ENCODE measurements at places on chromosomes 12 and 14.

GRCh38 chr14:104642540-104642868 is 37.9 kb upstream of the TMEM179 start:
- no peak for DNase-seq

- no peak for DNase-seq
Observed at GRCh38 chr14:60277605-60278190, 28.7 kb downstream of the PPM1A start.

DNA sequence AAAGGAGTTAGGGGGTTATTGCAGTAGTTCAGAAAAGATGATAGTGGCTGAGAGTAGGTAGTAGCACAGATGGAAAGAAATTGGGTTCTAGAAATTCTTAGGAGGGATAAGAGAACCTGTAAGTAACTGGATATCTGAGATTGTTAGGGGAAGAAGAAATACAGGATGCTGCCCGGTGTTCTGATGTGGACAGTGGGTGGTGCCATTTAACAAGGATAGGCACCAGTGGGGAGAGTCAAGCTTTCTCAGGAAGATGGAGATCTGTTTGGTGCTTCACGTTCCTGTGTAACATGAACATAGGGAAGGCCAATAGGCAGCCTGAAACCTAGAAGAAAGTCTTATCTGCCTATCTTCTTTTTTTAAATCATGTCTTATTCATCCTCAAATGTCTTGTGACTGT is 245.9 kb downstream of the NPAS3 start:
- no peak for DNase-seq

GRCh38 chr12:113173081-113173698 is 12.1 kb downstream of the DDX54 start:
- DNase-seq: no peak

- no peak for DNase-seq
Observed at GRCh38 chr12:124795081-124795948, 68.3 kb downstream of the SCARB1 start.

DNA sequence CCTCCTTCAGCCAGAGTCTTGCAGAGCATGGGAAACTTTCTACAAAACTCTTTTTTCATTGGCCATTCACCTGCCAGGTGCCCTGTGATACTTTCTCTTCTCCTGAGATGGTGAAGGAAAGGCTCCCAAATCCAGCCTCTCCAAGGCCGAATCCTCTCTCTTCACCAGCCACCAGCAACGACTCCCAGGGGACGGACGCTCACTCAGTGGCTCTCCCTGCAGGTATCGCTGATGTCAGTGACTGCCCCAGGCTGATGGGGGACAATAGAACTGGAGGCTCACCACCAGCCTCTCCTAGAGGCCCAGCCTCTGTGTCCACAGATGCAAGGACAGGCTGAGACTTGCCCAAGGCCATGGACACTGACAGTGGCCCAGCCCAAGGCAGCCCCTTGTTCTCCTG is 204.1 kb downstream of the BCL11B start:
- DNase-seq: no peak

GRCh38 chr14:102000902-102001301 is 36.5 kb downstream of the DYNC1H1 start:
- DNase-seq: no peak

GRCh38 chr14:60482743-60483142 is 3.1 kb downstream of the C14orf39 start:
- no peak for DNase-seq

DNA sequence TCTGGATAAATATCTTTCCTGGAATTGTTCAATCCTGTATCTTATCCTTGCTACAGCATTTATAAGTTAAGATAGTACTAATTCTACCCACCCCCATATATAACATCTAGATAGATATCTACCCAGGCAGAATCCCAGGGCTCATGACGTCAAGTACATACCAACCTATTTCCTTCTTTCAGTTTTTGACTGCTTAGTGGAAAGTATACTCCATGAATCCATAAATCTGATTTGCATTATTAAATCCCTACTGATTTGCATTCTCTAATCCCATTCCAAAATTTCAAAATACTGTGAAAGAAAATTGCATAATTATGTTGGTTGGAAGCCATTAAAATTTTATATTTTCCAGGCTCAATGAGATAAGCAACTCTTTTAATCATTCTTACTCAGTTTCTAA is 111.7 kb downstream of the KITLG start:
- DNase-seq: no peak

GRCh38 chr14:53010193-53011040 is 59.6 kb upstream of the FERMT2 start:
- peak; percentile 35 for DNase-seq

DNA sequence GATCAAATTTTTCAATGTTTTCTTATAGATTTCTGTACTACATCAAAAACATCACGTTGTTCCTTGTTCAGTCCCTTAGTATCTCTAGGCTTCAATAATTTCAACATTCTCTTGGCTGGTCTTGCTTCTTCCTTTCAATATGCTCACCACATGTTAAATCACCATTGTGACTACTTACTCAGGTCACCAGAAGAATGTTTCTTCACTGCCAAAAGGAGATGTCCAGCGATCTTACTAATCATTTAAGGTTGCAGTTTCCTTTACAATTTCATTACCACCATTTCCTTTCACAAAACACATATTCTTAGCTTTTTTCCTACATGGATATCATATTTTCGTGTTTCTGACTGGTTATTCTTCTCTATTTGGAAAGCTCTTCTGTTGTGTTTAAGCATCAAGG is 363.8 kb downstream of the NAV3 start:
- DNase-seq: peak; percentile 79

DNA sequence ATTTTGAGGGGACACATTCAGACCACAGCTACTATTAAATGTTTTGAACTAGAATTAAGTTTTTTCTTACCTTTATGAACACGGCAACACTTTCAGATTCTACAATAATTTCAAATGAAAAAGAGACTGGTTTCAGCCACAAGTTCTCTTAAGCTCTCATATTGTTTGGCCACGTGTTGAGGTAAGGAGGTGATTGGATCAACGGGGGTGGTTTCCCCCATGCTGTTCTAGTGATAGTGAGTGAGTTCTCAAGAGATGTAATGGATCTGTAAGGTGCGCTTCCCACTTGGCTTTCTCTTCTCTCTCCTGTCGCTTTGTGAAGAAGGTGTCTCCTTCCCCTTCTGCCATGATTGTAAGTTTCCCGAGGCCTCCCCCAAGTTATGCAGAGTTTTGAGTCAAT is 48.9 kb upstream of the DYRK2 start:
- no peak for DNase-seq

GRCh38 chr12:118065380-118065779 is 4.4 kb upstream of the WSB2 start:
- DNase-seq: no peak

DNA sequence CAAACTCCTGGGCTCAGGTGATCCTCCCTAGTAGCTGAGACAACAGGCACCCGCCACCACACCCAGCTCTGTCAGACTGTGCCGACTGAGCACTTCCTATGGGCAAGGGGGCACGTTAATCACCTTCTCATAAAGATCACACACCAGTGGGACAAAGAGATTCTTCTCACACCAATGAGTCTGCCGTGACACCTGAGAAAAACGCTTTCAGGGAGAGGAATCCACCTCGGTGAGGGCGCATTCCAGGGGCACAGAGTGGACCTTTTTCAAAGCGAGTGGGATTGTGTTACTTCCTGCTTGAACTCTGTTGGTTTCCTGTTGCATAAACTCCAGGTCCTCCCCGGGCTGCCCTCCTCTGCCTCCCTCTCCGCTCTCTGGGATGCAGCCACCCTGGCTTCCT is 17.5 kb upstream of the SCARB1 start:
- DNase-seq: no peak

DNA sequence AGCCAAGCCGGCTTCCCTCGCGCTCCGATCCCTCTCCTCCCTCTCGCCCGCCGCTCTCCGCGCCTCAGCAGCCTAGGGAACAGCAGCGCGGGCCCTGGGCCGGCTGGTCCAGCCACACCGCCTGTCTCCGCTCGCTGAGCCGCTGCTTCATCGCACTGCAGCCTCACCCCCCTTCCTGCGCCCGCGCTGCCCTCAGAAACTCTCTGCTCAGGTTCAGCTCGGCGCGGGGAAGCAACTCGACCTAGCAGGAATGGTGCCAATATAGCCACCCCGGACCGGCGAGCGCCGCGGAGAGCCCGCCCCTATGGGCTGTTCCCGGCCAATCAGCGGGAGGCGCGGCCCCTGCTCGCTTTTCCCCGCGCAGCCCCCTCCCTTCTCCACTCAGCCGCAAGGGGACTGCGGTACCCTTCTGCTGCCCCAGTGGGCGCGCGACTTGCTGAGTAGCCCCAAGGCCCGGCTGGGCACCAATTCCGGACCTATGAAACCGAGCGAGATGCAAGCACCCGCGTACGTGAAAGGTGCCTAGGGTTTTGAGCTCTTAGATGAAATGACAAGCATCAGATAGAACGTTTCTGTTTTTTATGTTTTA is at the start of gene ADAMTS20:
TSS of gene ADAMTS20 (minus strand) at position 233 of the 589 bp plus-strand sequence. CDS start 282 bp downstream, outside the sequence.
- peak; percentile 66 for DNase-seq

- peak; percentile 38 for DNase-seq
Observed at GRCh38 chr12:94649349-94650142, 811 bp downstream of the TMCC3 start.

DNA sequence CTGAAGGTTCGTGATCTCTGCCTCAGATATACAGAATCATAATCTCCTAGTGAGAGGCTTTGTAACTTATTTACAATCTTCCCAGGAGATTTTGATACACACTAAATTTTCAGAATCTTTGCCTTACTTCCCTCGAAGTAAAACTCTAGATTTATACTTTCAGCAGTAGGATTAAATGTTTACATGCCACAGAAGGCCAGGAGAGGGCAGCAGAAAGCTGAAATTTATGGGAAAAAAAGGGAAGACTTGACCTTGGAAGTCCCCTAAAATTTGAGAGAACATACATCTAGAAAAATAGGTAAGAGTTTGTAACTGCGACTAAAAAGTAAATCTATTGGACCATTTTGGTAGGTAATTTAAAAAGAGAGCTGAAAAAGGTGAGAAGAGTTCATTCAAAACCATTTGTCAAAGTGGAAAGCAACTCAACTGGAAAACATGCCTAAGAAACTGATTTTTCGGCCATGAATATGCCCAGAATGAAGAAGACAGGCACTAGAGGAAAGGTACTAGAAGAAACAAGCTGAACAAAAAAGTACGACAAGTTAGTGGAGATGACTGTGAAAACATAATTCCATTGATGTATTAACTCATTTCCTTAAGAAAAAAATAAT is 242.0 kb upstream of the MDGA2 start:
- peak; percentile 44 for DNase-seq

- DNase-seq: no peak
Observed at GRCh38 chr12:2431810-2432209, 363.0 kb upstream of the FKBP4 start.

DNA sequence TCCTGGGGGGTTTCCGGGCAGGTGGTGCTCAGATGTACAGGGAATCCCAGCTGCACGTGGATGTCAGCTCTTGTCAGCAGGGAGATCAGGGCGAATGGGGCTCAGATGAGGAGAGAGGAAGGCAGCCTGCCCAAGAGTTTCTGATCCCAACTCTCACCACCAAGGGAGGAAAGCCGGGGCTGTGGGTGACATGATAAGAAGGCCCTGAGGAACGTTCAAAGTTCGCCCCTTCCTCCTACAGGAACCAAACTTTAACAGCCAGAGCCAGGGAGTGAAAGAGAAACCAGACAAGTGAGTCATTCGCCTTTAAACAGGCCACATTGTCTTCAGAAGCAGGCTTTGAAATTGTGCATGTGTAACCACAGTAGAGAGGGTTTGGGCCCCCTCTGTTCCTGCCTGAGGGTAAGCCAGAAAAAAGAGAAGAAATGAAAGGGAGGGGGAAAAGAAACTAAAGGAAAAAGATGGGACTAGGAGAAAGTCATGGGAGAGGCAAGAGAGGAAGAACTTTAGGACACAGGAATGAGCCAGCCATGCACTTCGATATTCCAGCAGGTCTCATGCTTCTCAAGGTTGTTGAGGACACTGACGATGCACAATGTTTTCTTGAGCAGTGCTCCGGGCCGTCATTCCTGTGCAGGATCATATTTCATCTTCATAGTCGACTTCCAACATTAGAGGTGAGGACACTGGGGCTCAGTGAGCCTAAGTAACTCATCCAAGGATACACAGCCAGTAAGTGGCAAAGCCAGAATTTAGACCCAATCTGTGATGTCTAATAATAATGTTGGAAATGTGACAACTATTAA is 691.4 kb upstream of the TBX3 start:
- DNase-seq: no peak

- peak; percentile 53 for DNase-seq
Observed at GRCh38 chr14:24430682-24431568, 1.2 kb downstream of the KHNYN start.

DNA sequence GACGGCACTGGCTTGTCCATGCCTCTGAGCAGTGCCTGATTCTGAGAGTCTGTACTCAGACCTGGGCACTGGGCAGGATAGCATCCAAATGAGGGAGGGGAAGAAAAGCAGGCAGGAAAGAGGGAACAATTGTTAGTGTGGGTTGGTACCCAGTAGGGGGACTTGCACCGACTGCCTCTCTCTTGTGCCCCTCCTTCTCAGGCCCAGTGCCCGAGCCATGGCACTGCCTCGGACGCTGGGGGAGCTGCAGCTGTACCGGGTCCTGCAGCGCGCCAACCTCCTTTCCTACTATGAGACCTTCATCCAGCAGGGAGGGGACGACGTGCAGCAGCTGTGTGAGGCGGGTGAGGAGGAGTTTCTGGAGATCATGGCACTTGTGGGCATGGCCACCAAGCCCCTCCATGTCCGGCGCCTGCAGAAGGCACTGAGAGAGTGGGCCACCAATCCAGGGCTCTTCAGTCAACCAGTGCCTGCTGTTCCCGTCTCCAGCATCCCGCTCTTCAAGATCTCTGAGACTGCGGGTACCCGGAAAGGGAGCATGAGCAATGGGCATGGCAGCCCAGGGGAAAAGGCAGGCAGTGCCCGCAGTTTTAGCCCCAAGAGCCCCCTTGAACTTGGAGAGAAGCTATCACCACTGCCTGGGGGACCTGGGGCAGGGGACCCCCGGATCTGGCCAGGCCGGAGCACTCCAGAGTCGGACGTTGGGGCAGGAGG is 2.2 kb downstream of the NAB2 start:
- no peak for DNase-seq

DNA sequence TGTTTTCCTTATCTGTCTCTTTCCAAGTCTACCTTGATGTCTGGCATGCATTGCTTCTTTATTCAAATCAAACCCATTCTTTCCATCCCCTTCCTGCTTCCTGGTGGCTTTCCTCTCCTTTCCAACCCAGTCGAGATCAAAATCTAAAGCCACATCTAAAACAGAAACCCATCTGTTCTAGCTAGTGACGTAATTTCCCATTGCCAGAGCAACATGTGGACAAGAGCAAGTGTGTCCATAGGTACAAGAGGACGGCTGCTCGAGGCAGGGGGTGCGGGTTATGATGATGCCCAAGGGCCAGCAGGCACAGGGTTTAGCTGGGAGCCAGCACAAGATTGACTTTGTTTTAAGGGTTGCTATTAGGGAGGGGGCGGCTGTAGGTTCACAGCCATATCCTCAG is 7.0 kb downstream of the KRT80 start:
- no peak for DNase-seq

DNA sequence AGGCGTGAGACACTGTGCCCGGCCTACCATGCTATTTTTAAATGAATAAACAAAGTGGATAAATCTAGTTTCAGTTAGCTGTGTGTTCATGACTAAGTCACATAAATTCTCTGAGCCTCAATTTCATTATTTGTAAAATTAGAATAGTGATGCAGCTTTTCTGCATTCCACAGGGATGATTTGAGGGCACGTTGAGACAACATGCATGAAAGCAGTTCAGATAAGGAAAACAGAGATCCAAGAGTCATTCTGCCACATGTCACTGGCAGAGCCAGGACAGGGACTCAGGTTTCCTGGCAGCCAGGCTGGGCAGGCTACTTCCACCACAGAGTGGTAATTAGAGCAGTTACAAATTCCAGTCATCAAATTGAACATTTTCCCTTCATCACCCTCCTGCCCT is 2.9 kb upstream of the PPP4R4 start:
- no peak for DNase-seq

- DNase-seq: no peak
Observed at GRCh38 chr12:12278899-12279298, 12.1 kb upstream of the LRP6 start.

Data from muscle of back (tissue), 13 donors.